Right renal pelvis (tissue), 4 donors: ENCODE measurements at places on chromosomes 4 and X. TPM values are rescaled to one million over a fixed set of nuclear protein-coding genes. Genes with fewer than 3 reads are reported as not detected.
A peak's percentile ranks its signal among the peaks of the same experiment; 100 is the strongest.

TLR10 gene
- polyA plus RNA-seq: 1.2 TPM

FAM47A gene
- polyA plus RNA-seq: not detected

AFF2 gene
- 5.9 TPM for polyA plus RNA-seq

CSAG3 gene
- not detected for polyA plus RNA-seq

MYOZ2 gene
- polyA plus RNA-seq: 0.28 TPM

DNA sequence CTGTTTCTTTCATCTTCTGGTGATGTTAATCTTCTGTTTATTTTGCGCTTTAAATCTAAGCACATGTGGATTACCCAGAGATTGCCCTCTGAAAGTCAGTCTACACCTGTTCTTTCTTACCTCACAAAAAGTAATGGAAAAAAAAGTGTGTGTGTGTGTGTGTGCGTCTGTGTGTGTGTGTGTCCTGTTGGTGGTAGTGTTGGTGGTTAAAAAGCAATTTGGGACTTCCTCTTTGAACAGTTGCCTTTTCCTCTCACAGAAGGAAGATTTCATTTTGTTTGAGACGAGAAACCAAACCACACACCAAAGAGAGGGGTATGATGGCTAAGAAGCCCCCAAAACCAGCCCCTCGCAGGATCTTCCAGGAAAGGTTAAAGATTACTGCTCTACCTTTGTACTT, at the start of gene STAP1:
TSS of gene STAP1 (plus strand) at position 235 of the 400 bp plus-strand sequence. CDS start at position 318, 83 bp downstream.
- no peak for DNase-seq

- no peak for DNase-seq
Observed at GRCh38 chr4:27016551-27016950, 155.9 kb downstream of the STIM2 start.

DNA sequence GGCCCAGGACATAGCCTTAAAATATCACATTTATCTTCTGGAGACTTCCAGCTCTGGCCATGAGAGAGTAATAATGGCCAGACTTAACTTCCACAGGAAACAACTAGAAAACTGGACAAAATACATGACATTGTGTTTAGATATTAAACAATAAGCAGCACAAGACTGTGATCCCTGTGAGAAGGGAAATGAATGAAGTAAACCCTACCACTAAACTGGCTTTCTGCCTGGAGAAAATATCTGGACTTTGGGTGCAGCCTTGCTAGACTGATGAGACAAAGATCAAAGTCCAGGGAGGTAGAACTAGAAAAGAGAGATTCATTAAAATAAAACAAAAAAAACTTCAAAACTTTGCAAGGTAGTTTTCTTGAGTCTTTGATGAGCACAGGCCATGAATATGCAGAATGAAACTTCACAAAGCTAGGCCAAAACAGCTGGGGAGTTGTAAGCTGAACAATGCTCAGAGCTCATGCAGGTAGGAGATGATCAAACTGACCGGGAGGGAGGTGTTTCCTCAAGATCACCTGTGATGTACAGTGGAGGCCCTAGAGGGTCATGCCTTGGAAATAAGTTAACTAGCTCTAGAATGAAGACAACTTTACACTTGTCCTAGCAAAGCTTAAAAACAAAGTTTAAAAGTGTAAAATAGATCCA, 147.0 kb upstream of the SH3RF1 start:
- DNase-seq: no peak

- no peak for DNase-seq
Observed at GRCh38 chr4:571838-572572, 4.1 kb downstream of the TMEM271 start.

GRCh38 chrX:22139822-22140221, 107.7 kb downstream of the PHEX start:
- no peak for DNase-seq

DNA sequence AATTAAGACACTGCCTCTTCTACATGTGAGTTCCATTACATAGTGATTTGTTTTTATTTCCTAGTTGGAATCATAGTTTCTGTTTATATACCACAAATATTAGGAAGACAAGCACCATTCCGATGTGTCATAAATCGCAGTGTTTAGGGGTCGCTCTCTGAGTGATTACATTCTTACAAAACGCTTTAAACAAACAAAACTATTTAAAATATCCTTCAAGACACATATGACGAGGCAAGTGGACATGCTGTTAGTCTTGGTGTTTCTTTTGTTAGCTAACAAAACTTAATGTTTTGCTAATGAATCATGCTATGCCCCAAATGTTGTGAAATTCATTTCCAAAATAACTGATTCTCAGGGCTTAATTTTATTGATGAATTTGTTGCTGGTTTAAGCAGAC, 1219.3 kb upstream of the PRKX start:
- no peak for DNase-seq

GRCh38 chr4:124288706-124289486, 423.6 kb downstream of the ANKRD50 start:
- no peak for DNase-seq

DNA sequence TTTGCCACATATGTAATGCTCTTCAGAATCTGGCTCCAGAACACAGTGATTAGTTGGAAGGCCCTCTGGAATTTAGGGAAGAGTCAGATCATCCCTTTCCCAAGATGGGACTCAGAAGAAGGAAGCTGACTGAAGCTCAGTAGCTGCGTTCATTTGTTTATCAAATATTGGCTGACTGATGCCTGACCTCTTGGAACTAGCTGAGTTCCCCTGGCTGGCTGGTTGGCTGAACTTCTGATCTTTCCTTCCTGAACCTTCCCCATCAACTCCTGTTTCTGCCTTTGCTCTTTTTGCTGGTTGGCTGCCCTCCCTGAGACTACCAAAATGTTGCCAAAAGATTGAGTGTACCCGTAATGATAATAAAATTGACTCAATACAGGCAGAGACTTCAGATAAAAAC, 866.5 kb upstream of the INTU start:
- no peak for DNase-seq

- no peak for DNase-seq
Observed at GRCh38 chr4:16443504-16444088, 217.3 kb upstream of the TAPT1 start.

- no peak for DNase-seq
Observed at GRCh38 chr4:37909332-37910090, 18.6 kb downstream of the TBC1D1 start.

- DNase-seq: no peak
Observed at GRCh38 chr4:78244705-78245485, 187.8 kb downstream of the FRAS1 start.

DNA sequence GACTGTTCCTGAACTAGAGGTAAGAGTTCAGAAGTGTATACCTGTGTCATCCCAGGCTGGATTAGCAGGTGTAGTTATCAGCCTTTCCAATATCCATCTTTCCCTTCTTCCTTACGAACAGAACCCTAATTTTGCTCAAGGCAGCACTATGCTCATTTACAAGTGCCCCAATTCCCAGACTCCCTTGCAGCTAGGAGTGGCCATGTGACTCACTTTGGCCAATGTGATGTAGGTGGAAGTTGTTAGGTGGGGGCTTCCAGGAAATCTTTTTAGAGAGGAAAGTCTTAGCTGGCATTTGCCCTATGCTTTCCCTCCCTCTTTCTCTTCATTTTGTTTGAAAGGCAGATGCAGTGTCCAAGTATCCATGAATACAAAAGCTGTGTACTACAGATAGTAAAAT, 34.8 kb downstream of the HOPX start:
- no peak for DNase-seq

DNA sequence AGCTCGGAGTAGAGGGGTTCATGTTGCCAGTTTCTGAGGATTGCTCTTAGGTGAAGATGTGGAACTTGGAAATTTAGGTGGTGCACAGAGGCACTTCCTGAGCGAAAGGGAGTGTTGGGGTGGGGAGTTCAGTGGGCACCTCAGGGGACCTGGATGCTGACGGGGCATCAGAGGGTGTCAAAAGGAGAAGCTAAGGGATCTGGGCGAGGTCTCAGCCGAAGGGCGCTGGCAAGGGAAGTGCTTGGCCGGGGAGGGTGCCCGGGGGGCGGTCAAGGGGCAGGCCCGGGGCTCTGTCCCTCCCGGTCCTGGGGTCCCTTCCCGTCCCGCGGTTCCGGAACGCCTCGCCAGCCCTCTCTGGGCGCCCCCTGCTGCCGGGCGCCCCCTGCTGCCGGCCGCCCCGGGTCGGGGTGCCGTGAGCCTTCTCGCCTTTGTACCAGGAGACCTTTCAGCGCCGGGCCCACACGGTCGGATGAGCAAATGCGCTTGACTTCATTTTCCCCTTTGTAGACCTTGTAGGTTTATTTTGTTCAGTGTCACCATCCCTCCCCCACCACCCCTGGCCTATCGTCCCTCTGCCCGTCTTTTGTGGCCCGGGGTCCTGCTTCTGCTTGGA, 3.0 kb upstream of the PHOX2B start:
- no peak for DNase-seq

GRCh38 chr4:47060561-47060960, 29.2 kb downstream of the GABRB1 start:
- no peak for DNase-seq

DNA sequence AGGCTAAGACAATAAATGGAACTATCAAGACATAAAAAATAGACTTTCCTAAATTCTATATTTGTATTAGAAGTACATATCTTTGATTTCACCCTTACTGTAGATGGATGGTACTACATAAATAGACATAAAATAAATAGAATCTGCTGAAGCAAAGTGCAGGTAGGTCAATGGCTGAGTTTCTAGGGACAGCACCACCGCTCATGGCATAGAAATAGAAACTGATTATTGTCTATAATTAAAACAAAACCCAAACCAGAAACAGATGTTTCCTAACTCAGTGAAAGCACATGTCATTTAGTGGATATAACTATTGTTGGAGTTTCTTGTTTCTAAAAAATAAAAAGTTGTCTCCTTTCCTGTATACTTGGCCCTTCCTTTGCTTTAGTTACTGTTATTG, 387.3 kb upstream of the ADGRL3 start:
- no peak for DNase-seq

- no peak for DNase-seq
Observed at GRCh38 chr4:94345266-94345665, 2.6 kb upstream of the HPGDS start.

- DNase-seq: no peak
Observed at GRCh38 chr4:73836373-73837279, at the start of gene CXCL6. Gene CXCL6 (plus strand): TSS chr4:73836678. CDS start chr4:73836751, 73 bp downstream.

DNA sequence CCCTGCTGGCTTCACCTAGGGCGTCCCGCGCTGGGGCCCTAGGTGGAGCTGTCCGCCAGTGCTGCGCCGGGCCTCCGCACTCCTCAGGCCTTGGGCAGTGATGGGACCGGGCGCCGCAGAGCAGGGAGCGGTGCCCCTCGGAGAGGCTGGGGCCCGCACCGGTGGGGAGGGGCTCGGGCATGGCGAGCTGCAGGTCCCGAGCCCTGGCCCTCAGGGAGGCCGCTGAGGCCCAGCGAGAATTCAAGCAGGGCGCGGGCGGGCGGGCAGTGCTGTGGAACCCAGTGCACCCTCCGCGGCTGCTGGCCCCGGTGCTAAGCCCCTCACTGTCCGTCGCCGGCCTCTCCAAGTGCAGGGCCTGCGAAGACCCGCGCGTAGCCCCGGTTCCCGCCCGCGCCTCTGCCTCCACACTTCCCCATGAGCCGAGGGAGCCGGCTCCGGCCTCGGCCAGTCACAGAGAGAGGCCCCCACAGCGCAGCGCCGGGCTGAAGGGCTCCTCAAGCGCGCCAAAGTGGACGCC, 565.1 kb upstream of the NDST4 start:
- no peak for DNase-seq

- no peak for DNase-seq
Observed at GRCh38 chr4:169852481-169852880, 94.7 kb upstream of the HPF1 start.

- no peak for DNase-seq
Observed at GRCh38 chr4:88008743-88009171, 1.3 kb downstream of the PKD2 start.

GRCh38 chr4:71008196-71008595, 14.7 kb downstream of the DCK start:
- DNase-seq: no peak

DNA sequence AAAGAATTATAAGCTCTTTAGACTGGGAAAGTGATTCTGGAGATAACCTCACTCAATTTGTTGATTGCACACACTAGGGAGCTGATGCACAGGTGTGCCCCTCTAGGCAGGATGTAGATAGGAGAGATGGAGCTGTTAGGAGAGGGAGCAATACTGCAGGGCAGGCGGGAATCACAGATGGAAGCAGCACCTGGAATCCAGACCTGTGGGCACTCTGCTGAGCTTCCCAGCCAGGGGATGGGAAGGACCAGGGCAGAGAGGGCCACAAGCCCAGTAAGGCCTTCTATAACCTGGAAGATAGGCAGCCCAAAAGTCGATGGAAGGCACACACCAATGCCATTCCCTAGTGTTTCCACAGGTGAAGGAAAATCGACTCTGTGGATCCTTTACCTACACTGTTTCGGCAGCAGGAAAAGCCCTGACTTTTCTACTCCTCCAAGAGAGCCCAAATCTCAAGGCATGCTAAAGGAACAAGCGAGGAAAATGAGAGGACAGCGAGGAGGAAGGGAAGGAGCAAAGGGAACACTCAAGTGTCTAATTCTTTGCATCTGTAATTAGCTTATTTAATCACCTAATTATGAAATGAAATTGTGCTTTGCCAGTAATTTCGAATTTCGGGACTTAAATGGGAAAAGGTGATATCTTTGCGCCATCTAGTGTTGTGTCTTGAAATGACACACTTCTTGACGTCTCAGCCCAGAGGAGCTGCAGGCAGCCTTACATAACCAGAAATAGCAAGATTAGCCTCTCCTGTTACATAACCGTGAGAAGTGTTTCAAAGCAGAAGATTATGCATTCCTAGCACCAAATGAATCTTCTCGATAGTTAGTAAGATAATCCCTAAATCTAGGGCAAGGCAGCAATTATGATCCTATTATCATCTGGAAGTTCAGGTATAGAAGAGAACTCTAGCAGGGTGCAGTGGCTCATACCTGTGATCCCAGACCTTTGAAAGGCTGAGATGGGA, 31.0 kb upstream of the TLR3 start:
- peak; percentile 78 for DNase-seq

DNA sequence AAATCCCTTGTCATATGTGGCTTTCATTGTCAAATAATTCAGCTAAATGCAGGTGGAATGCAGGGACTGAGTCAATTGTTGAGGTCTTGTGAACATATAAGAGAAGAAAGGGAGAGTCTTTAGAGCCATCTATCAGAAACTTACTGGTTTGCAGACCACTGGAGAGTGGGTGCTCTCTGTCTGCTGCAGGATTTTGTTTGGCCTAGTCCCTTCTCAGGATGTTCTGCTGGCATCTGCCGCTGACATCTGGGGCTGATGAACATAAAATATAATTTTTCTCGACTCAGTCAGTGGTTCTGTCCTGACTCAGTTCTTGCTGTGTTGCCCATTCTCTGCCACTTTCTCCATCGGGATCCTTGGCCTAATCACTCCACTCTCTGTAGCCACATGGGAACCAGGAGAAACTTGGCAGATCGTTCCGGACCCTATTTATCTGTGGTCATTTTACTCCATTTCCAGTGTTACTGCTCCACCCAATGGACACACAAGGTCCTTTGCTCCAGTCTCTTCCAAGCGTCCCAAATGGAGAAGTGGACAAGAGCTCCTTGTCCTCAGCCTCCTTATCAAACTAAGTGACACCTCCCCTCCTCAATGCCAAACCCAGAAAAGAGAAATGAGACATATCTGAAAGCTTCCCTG, 436.2 kb downstream of the FAT4 start:
- DNase-seq: no peak
